ENCODE measurements at places on chromosomes 13 and 19.

GRCh38 chr13:47917022-47917574, 84.0 kb downstream of the SUCLA2 start:
- DNase-seq = no peak

GRCh38 chr19:45999653-46000121, 4.4 kb downstream of the CCDC61 start:
- DNase-seq = no peak

- no peak for DNase-seq
Observed at GRCh38 chr19:4012092-4012974, 4.8 kb downstream of the PIAS4 start.

GRCh38 chr19:49431330-49431749, 6.2 kb downstream of the GFY start:
- no peak for DNase-seq

- peak; percentile 6 for DNase-seq
Observed at GRCh38 chr13:41995946-41996345, 35.0 kb upstream of the VWA8 start.

DNA sequence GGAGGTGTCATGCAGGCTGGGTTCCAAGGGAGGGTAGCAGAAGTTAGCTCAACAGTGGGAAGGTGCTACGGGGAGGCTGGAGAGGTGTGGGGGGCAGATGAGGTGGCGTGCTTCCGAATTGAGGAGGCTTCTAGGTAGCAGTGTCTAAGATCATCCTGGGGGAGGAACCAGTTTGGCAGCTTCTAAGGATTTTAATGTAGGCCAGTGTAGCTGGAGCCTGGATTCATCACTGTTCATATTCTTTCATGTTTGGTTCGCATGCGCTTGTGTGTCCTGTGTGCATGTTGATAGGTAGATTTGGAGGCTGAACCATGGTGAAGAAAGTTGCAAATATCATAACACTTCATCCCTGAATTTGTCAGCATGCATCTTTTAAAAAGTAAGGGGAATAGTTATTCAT, 86.7 kb downstream of the GPR12 start:
- DNase-seq = no peak

DNA sequence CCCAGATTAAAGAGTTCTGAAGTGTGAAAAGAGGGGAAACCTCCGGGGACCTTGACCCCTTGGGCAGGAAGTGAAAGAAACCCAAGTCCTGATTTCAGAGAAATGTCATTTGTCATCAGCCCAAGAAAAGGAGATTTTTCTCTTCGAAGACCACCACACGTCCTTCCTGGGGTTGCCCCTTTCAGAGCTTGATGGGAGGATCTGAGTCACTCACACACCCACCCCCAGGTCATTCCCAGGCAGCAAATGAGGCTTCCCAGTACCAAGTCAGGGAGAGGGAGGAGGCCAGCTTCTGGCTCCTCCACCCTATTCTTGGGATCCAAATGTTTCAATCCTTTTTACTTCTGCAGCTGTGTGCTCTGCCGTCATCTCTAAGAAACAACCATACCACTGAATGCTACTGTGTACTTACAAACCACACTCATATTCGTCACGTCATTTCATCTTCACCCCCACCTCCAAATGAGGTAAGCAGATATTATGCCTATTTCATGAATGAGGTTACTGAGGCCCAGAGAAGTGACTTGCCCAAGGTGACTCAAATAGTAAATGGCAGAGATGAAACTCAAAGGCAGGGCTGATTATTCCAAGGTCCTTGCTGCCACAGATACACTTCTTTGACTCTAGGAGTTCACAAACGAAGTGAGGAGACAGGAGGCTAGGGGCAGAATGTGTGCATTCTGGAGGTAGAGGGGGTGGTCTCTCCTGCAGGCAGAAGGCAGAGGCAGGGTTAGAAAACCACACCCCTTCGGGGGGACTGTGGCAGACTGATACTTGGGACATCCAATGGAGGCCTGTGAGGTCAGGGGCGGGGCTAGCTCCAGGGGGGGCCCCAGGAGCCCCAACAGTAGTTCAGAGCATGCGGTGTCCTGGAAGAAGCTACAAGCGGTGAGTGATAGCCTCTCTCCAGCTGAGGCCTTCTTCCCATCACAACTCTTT, 5.0 kb upstream of the KMT2B start:
- DNase-seq = peak; percentile 86

GRCh38 chr13:66446413-66446812, 783.7 kb downstream of the PCDH9 start:
- DNase-seq = no peak

DNA sequence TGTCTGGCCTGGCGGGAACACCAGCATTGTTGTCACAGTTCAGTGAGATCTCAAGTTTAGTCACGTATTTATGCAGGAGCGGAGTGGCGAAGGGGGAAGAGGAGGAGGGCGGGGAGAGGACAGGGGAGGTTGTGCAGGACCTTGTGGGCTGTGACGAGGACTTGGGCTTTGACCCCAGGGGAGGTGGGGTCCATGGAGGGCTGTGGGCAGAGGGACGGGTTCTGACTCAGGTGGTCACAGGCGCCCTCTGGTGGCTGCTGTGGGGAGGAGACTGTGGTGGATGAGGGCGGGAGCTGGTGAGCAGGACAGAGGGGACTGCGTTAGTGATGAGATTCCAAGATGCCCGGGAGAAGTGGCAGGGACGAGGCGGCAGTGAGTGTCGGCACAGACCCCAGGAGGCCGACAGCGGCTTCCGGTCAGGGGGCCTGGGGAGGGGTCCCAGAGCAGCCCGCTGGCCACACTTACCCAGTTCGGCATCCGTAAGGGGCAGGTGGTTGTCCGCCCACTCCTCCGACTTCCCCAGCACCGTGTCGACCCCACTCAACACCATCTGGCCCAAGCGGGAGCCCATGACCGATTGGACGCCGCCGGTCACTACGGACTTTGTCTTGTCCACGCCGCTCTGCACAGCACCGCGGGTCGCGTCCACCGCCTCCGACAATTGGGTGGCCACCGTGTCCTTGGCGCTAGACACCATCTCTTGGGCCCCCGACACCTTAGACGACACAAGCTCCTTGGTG, 15.7 kb downstream of the PLIN3 start:
- peak; percentile 67 for DNase-seq

GRCh38 chr19:55467236-55468053, 2.9 kb upstream of the C19orf85 start:
- peak; percentile 75 for DNase-seq

- DNase-seq = no peak
Observed at GRCh38 chr13:80348750-80349149, 7.8 kb upstream of the SPRY2 start.

- DNase-seq = peak; percentile 73
Observed at GRCh38 chr19:48511800-48512503, at the start of gene LMTK3. Gene LMTK3, minus strand, starts transcription at chr19:48511835. Its CDS starts 259 bp downstream, at chr19:48511576.

GRCh38 chr13:113527272-113527958, 36.9 kb upstream of the DCUN1D2 start:
- DNase-seq = no peak

DNA sequence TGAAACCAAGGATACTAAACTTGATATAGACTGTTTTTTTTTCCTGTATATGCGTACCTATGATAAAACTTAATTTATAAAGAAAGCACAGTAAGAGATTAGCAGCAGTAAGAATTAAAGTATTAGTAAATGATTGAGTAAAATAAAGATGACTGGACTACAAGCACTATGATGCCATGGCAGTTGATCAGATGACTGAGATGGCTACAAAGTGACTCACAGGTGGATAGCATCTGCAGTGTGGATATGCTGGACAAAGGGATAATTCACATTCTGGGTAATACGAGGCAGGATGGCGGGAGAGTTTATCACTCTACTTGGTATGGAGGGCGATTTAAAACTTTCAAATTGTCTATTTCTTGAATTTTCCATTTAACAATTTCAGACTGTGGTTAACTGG, 11.8 kb downstream of the HTR2A start:
- DNase-seq = no peak

GRCh38 chr13:31639443-31640163, 99.7 kb upstream of the RXFP2 start:
- no peak for DNase-seq

DNA sequence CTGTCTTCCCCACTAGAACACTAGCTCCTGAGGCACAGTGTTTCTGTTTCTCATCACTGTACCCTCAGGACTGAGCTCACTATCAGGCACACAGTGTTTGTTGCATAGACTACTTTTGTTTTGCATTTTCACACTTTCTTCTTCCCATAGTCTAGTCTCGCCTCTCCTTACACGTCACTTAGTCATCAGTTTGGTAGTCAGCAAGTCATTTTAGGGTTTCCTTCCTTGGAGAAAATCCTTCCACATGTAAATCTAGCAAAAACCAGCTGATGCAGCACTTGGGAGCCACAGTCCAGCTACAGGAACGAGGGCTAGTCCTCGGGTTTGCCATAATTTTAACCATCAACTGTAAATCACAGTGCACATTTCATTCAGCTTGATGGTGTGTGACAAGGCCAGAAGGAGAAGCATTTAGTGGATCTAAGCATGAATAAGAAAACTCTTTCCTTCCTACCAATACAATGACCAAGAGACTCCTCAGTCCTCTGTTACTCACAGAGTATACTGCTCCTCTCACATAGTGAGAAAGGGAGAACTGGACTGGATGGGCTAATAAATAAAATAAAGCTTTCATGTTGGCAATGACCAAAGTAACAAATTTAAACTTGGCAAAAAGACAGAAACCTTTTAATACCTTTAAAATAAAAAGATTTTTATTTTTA, 221.0 kb downstream of the KLF12 start:
- no peak for DNase-seq

DNA sequence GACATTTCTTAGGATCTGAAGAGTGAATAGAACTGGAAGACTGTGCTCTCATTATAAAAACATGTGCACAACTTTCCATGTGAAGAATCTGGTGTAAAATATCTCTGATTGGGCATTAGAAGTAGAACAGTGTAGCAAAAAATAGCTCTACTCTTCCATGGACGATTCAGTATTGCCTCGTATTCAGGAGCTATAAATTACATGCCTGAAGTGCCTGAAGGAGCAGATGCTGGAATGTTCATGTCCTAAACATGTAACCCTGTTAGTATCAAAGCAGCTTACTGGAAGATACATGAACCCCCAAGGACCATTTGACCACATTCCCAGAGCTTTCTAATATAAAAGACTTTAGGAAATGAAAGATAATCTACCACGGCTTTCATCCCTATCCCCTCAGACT, 528.9 kb downstream of the DACH1 start:
- DNase-seq = no peak

DNA sequence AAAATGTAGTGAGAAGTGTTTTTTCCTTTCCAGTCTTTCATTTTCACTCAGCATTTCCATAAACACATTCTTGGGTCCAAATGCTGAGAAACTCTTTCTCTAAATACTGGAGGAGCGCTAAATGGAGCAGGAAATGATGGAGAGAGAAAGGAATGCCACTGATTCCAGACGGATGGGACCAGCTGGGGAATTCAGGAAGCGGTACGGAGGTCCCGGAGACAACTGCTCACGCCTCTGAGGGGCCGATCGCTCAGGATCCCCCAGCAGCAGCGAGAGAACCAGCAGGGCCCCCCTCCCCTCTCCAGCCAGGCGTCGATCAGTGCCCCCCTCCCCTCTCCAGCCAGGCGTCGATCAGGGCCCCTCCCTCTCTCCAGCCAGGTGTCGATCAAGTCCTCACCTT, 13.2 kb downstream of the RASA3 start:
- DNase-seq = no peak

GRCh38 chr19:1489463-1490310, 463 bp downstream of the PCSK4 start:
- peak; percentile 33 for DNase-seq

GRCh38 chr13:78768950-78769349, 110.0 kb upstream of the OBI1 start:
- DNase-seq = no peak

DNA sequence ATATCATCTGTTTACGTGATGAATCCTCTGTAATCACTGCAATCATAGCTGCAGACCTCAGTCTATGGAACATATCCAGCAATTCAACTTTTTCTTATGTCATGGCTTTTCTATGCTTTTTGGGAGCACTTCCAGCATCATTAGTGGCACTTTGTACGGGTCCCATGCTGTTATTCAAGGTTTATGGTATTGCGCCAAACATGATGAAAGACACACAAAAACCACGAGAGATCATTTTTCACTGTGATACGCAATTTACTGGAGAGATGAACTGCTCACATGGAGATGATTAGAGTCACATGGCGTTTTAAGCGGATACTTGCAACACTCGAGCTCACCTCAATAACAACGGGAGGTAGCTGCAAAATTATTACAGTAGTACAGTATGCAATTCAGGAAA, 2101.7 kb upstream of the PCDH20 start:
- no peak for DNase-seq

DNA sequence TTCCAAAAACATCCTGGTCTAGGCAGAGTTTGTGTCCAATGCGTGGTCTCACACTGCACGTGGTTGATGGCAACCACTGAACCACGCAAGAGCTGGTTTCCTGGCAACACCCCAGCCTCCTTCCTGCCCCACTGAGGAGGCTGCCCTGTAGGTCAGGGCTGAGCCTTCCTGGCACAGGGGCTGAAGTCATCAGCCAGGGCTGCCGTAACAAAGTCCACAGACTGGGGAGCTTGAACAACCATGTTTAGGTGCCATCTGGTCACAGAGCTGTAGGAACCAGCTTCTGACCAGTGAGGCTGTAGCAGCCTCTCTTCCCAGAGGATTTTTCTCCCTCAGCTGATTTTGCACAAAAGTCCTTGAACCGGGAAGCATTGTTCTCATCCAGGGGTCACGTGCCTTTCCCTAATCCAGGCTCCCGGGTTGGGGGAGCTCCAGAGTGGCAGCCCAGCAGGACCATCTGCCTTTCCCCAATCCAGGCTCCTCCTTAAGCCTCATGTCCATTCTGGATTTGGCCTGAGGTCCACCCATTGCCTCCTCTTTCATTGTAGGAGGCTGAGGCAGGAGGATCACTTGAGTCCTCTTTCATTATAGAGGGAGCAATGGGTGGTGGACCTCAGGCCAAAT, 53.9 kb downstream of the CHST8 start:
- no peak for DNase-seq

GRCh38 chr19:35744430-35745327, 539 bp downstream of the U2AF1L4 start:
- peak; percentile 96 for DNase-seq

- DNase-seq = no peak
Observed at GRCh38 chr13:95212983-95213850, 88.0 kb downstream of the ABCC4 start.

DNA sequence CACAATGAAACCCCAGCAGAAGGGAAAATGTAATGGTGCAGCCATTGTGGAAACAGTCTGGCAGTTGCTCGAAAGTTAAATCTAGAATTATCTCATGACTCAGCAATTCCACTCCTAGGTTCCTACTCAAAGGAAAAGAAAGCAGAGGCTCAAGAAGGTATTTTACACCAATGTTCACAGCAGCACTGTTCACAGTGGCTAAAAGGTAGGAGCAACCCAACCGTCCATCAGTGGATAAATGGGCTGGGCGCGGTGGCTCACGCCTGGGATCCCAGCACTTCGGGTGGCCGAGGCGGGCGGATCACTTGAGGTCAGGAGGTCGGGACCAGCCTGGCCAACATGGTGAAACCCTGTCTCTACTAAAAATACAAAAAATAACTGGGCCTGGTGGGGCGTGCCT, 25.9 kb downstream of the ZFR2 start:
- no peak for DNase-seq

Measured in activated T-cell treated with anti-CD3 and anti-CD28 coated beads, Interleukin-2, amount 50 U/mL, for 72 hours (primary cell).